ENCODE measurements at places on chromosomes 4 and X. TPM values are rescaled to one million over a fixed set of nuclear protein-coding genes. Genes with fewer than 3 reads are reported as not detected.

- DNase-seq = no peak
Measured at GRCh38 chrX:115952417-115953092, 218.0 kb upstream of the AGTR2 start.

DNA sequence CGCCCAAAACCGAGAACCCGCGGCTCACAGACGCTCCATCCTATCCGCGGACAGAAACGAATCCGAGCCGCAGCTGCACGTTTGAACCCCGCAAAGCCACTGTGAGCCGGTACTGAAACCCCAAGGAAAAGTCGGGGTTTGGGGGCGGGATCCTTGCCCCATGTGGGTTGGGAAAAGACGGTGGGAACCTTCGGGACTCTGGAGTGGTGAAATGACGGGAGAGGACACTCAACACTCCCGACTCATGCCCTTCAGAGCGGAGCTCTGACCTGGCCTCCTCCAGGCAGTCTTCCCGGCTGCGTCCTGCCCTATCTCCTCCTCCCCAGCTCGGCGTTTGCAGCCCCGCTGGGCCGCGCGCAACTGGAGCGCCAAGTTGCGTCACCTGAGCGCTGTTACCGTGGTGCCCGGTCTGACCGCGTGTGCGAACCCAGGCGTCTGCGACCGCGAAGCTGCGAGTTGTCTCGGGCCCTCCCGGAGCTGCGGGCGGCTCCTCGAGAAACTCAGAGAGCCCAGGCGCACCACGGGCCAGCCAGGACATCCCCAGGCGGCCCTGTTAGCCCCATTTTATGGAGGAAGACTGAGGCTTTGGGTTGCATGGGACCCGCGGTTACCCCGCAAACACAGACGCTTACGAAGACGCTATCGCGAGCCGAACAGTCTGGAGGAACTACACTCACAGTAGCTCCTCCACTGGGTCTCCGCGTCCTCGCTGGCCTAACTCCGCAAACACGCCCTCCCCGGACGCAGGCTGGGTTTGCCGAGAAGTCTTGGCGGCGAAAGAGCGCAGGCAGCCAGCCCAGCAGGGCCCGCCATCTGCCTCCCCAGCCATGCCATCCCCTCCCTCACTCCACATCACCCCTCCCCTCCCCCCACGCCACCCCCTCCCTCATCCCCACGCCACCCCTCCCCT, 20.3 kb upstream of the HMX1 start:
- no peak for DNase-seq

DNA sequence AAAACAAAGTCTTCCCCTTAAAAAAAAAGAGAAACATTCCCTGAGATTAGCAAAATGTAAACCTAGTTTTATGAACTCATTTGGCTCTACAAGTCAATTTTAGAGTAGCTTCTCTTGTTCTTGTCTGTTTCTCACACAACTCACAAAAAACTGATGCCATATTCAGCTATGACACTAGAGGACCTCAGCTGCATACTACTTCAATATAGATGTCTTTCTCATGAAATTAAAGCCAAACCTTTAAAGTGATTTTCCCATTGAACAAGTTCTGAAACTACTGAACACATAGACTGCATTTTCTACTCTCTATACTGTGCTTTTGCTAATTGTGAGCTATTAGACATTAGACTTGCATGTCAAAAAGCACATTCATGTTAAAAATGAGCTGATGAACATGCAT, 49.8 kb downstream of the TBCK start:
- peak; percentile 56 for DNase-seq

GRCh38 chrX:32267796-32268195, 943.6 kb downstream of the DMD start:
- DNase-seq = no peak

GRCh38 chrX:134963041-134963440, 27.8 kb upstream of the SMIM10 start:
- no peak for DNase-seq

DNA sequence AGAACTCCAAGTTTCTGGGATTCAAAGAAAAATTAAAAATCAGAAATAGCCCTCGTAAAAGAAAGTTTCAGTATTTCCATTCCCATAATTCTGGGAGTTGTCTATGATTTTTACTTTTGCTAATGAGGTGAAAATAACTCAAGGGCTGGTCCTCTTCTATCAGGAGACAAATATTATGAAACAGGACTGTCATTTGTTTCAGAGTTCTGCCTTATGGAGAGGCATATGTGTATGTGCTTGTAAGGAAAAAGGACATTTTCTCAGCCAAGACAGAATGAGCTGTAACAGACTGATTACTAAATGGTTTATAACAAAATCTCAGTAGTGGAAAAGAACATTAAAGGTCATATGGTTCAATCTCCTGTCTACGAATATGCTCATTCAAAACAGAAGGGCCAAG, 59.0 kb upstream of the TAB3 start:
- DNase-seq = no peak

GRCh38 chr4:21744046-21744445, 204.5 kb downstream of the KCNIP4 start:
- DNase-seq = no peak

- peak; percentile 43 for DNase-seq
Measured at GRCh38 chrX:68732906-68733493, 85.5 kb downstream of the STARD8 start.

- DNase-seq = no peak
Measured at GRCh38 chr4:147284256-147284835, 196.6 kb upstream of the EDNRA start.

DNA sequence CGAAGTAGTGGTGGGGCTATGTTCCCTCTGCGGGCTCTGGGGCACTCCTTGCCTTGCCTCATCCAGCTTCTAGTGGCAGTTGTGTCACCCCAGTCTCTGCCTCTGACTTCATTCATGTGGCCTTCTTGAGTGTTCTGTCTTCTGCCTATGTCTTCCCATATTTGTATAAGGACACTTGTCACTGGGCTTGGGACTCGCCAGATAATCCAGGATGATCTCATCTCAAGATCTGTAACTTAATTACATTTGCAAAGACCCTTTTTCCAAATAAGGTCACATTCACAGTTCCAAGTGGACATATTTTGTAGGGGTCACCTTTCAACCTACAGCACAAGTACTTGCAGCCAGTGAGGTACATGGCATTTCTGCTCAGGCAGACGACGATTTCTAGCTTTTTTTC, 30.3 kb upstream of the CLDN24 start:
- no peak for DNase-seq

DNA sequence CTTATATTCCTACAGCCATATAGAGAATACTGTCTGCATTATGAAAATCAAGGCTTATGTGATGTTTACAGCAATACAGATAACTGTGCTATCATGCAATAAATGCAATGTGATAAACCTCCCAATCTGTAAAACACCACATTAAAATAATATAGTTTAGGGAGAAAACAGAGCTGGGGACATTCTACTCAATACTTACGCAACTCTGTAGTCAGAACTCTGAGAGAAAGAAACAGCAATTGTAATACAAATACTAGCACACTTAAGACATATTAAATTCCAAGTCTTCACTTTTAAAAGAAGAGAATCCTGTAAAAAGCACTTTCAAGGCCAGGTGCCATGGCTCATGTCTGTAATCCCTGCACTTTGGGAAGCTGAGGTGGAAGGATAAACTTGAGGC, 61.4 kb downstream of the ANKRD17 start:
- no peak for DNase-seq

DNA sequence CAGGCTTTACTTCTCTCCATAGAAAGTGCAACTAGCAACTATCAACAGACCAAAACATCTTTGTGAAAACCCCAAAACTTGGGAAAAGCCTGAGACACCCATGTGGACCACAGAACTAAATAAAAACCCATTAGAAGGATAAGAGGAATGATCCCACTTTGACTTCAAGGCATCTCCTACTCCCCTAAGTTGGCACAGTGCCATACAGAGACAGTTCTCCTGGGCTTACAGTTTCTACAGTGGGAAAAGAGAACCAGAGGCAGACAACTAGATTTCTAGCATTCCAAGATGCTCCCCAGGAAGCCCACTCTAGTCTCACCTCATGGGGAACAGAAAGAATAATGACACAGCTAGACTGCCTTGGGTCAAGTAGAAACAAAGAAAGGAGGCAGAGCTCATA, 20.4 kb downstream of the TMLHE start:
- no peak for DNase-seq

DNA sequence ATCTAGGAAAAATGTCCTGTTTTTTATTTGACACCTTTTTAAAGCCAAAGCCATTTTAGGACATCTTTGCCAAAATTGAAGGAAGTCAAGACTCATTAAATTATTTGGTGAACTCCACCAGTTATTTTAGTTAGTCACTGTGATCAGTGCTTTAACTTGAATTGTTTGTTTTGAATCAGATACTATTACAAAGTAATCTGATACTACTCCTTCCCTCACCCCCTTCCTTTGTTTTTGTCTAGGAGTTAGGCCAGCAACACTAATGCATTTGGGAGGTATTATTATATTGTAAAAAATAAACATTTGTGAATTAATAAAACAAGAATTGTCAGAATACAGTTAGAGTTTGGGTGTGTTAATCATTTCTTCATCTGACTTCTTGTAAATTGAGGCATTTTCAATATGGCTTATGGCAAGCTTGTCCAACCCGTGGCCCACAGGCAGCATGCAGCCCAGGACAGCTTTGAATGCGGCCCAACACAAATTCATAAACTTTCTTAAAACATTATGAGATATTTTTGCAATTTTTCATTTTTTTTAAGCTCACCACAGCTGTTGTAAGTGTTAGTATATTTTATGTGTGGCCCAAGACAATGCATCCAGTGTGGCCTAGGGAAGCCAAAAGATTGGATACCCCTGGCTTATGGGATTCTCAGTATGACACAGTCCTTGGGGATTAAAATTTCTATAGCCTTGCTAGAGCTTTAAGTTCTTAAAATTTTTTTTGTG, 182.2 kb downstream of the BMPR1B start:
- DNase-seq = peak; percentile 83

GRCh38 chrX:49041744-49042580, 1.2 kb downstream of the TFE3 start:
- peak; percentile 63 for DNase-seq

- peak; percentile 67 for DNase-seq
Measured at GRCh38 chr4:151430740-151431457, 21.9 kb downstream of the FHIP1A start.

DNA sequence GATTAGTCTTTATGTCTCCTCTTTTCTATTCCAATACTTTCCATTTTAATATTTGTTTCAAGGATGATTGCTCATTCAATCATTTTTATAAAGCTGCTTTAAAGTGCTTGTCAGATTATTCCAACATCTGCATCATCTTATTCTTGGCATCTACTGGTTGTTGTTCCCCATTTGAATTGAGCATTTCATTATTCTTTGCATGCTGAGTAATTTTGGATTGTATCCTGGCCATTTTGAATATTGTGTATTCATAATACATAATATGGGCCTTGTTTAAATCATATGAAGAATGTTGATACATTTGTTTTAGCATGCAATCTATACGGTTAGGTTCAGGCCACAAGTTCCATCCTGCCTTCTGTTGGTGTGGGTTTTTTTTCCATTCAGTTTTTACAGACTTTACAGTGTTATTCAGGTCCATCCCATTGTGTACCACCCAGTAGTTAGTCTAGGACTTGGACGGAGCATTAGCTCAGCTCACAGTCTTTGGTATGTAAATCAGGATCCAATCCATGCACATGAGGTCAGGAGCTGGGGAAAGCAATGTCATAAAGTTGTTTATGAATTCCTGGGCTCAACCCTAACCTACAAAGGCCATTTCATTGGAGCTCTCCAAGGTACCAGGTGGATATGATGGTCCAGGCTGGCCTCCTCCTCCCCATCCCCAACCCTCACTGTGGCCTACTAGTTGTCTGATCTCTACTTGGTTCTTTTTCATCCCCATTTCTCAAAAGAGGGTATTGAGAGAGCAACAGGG, 20.3 kb downstream of the RGN start:
- no peak for DNase-seq

GRCh38 chr4:80710748-80711451, 319.6 kb upstream of the BMP3 start:
- DNase-seq = peak; percentile 18

GABRA4 gene
- not detected for total RNA-seq

CC2D2A gene
- total RNA-seq = 5.5 TPM

SOX3 gene
- total RNA-seq = not detected

HMX1 gene
- not detected for total RNA-seq

All from bronchial epithelial cell (primary cell).